ENCODE measurements at places on chromosomes 11 and 22.

- DNase-seq = no peak
Observed at GRCh38 chr11:8603696-8604077, 9.7 kb upstream of the STK33 start.

- DNase-seq = no peak
Observed at GRCh38 chr11:400241-400689, 6.3 kb downstream of the PKP3 start.

DNA sequence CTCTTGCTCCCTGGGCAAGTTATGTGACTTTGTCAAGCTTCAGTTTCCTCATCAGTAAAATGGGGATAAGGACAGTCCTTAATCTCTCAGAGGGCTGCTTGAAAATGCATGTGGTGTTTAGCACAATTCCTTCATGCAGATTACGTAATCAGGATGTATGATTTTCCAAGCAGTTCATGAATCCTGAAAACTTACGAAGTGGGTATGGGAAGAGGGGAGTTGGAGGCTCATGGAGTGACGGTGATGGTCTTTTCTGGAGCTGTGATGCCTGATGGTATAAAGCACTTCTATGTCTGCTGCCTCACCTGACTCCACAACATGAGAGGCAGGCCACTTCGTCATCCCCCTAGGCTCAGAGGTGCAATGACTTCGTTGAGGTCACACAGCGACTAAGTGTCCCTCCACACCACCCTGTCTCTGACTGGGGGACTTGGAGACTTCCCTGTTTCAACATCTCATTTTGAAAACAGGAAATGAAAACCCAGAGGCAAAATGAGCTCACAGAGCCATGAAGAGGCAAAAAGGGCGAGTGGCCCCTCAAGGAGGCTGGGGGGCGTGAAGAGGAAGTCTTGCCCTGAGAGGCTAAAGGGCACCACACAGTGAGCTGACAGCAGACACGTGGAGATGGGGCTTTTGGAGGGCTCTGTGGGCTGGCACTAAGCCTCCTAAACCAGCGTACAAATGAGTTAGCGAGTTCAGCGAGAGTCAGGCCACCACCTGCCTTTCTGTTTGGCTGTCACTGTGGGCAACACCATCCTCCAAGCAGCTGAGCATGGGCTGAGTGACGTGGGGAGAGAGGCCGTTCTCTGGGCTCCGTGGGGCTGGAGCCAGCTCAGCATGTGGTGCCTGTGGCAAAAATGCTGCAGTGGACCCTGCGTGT lies 10.1 kb downstream of the MCM5 start:
- no peak for DNase-seq

- peak; percentile 57 for DNase-seq
Observed at GRCh38 chr22:20606041-20606783, 98.8 kb downstream of the MED15 start.

- DNase-seq = peak; percentile 25
Observed at GRCh38 chr11:120622189-120622875, 110.8 kb downstream of the GRIK4 start.

GRCh38 chr11:117121176-117121575 lies 22.9 kb upstream of the PAFAH1B2 start:
- no peak for DNase-seq

DNA sequence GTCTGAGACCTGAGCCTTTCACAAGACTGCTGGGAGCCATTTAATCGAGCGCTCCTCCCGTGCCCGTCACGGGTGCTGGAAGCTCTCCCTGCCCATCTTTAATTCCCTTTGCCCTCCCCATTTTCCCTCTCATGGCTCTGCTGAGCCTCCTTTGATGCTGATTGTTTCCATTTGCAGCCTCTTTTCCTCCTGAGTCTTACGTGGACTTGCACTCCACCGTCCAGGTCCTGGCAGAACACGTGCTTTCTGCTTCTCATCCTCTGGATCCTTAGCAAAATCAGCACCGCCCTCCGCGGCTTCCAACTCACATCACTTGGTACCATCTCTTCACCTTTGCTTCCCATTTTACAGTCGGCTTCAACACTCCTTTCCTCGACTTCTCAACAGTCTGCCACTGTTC lies 7.3 kb downstream of the IFT27 start:
- no peak for DNase-seq

DNA sequence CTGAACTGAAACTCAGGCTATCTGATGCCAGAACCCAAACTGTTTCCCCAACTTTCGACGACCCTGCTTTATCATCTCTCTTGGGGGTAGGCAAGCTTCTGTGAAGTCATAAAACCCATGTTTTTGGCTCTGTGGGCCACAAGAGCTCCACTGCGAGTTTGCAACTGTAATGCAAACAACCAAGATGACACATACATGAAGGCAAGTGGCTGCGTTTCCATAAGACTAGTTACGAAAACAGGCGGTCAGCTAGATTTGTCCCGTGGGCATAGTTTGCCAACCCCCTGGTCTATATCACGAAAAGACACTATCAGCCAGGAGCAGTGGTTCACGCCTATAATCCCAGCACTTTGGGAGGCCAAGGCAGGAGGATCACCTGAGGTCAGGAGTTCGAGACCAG lies 37.5 kb downstream of the TPST2 start:
- DNase-seq = no peak

DNA sequence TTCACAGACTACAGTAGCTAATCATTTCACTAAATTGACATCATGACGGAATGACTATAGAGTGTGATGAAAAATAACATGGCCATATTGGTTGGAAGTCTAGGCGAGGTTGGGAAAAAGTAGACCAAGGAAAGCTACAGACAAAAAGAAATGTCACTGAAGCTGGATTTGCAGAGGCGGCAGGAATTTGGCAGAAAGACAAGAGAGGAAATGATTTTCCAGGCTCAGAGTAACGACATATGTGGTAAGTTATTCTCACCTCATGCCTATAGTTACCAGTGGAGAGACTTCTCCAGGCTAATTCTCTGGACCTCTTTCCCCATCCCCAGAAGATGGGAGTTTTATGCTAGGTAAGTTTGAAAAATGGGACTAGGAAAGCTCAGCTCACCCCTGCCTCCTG lies 1005.8 kb upstream of the CCDC90B start:
- DNase-seq = no peak

GRCh38 chr22:49755631-49756001 lies 72.1 kb downstream of the BRD1 start:
- DNase-seq = no peak

GRCh38 chr11:128451652-128452470 lies 135.5 kb downstream of the ETS1 start:
- DNase-seq = no peak

GRCh38 chr22:33095661-33096060 lies 37.5 kb upstream of the SYN3 start:
- DNase-seq = no peak

GRCh38 chr11:119100994-119101758 lies 477 bp downstream of the DPAGT1 start:
- DNase-seq = no peak

DNA sequence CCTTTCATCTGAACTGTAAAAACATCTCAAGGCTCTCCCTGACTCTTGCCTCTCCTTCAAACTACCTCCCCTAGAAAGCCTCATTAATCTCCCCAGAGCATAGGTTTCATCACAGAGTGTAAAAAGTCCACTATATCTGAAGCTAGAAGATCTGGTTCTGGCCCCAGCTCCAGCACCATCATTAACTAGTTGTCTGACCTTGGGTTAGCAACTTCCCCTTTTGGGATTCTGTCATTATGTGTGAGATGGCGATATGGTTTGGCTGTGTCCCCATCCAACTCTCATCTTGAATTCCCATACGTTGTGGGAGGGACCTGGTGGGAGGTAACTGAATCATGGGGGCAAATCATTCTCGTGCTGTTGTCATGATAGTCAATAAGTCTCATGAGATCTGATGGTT lies 97.3 kb downstream of the KCNC1 start:
- DNase-seq = no peak

GRCh38 chr11:119734788-119735187 lies 5.8 kb upstream of the NECTIN1 start:
- DNase-seq = no peak

- DNase-seq = peak; percentile 55
Observed at GRCh38 chr11:12109591-12110196, 696 bp upstream of the MICAL2 start.

DNA sequence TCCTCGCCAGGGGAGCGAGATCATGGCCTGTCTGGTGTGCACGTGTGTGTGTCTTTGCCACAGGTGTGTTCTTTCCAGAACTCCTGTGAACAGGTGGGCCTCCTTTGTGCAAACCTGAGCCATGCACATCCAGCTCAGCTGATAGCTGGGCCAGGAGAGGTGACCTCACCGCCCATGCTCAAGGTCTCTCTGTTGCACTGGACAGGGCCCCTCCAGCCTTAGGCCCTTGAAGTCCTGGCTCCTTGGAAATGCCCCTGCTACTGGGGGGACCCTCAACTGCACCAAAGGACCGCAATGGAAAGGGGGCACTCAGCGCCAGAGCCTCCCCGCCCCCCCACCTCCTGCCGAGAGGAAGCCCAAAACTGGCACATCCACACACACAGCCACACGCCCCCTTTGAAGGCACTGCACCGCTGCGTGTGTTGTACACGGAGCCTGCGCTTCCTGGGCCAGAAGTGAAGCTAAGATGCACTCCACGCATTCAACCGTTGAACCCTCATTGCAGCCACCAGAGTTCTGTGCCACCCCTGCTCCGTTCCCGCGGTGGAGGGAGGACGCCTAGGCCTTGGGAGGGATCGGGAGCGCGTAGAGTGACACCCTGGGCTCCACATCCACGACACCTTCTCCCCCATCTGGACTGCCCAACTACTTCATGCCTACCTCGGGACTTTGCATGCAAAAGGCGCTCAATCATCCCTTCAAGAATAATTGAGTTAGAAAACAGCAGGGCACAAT lies 16.4 kb upstream of the IL2RB start:
- no peak for DNase-seq

DNA sequence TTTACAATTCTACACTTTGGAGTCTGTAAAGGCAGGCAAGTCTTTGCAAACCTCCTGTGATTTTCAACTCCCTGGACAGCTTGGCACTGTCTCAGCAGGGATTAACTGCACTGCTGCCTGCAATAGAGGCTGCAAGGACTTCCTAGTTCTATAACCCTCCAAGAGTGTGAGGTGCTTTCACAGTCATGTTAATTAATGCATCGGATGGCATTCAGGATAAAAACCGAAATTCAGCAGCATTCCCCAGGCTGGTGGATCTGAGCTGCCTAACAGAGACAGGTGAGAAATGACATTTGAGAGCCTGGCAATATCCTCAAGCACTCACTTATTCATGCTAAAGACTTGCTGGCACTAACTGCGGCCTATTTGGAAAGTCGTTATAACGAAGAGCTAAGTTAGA lies 85.0 kb downstream of the LARGE1 start:
- no peak for DNase-seq

DNA sequence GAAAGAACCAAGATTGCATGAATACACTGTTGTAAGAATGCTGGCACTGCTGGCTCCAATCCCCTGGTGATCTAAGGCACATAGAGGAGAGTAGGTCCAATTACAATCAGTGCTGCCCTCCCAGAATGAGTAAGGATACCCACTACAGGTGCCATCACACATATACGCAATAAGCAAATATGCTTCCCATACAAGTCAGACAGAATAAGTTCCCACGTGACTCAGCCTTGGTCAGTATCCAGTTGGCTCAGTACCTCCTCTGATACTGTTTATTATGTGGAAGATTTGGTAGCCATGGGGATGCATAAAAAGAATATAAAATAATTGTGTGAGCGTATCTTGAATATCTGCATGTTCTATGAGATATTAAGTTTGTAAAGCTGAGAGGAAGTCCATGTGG lies 8.9 kb upstream of the OR2D3 start:
- no peak for DNase-seq

DNA sequence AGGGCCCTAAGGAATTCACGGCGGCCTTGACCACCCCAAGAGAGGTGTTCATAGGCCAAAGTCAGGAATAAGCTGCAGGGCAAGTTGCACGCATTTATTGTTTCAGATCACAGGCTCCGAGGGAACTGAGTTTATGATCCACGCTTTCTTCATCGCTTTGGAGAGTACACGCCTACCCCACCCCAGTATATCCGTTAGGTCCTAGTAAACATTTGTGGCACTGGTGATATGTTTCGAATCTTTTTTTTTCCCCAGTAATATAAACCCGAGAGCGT lies 805 bp downstream of the GANAB start:
- no peak for DNase-seq

GRCh38 chr11:46529095-46529905 lies 64.5 kb downstream of the AMBRA1 start:
- DNase-seq = peak; percentile 81

DNA sequence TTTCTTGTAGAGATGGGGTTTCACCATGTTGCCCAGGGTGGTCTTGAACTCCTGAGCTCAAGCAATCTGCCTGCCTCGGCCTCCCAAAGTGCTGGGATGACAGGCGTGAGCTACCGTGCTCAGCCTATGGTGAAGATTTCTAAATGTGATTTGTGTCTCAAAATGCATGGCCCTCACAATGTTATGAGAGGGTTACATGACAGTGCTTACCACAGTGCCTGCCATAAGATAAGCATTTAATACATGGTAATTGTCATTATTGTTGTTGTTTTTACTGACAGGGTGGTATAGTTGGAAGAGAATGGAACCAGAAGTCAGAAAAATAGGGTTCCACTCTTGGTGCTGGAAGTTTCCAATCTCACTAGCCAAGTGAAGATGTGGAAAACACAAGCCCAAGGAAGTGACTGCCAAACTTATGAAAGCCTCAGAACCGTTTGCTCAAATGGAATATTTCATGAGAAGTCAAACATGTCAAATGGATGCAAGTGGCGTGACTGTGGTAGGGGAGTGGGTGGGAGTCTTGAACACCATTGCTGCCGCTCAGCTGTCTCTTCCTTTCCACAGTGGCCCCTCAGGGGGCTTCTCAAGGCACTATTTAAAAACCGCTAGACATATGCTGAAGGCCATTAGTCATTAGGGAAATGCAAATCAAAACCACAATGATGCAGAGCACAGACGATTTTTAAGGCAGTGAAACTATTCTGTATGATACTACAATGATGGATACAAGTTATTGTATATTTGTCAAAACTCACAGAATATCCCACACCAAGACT lies 29.1 kb upstream of the LMO2 start:
- no peak for DNase-seq

- DNase-seq = no peak
Observed at GRCh38 chr11:62105667-62106191, 18.1 kb upstream of the INCENP start.

DNA sequence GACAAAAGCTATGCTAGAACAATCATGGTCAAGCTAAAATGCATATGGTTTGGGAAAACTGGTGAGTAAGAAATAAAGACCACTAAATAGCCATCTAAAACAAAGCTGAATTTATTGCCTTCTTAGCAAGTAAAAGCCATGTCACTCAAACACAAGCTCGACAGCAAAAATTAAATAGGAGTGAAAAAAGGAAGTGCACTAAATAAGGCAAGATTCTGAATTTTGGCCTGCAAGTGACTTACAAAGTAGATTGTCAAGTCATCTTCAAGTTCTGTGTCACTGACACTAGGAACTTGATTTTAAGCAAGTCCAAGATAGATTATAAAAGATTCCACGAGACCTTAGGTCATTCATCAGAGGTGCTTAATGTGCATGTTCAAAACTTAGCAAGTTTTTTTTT lies 27.4 kb downstream of the TUG1 start:
- no peak for DNase-seq

- no peak for DNase-seq
Observed at GRCh38 chr11:86060544-86060943, 8.3 kb downstream of the PICALM start.
